ENCODE measurements at places on chromosomes 7 and 10.
A peak's percentile ranks its signal among the peaks of the same experiment; 100 is the strongest.

DNA sequence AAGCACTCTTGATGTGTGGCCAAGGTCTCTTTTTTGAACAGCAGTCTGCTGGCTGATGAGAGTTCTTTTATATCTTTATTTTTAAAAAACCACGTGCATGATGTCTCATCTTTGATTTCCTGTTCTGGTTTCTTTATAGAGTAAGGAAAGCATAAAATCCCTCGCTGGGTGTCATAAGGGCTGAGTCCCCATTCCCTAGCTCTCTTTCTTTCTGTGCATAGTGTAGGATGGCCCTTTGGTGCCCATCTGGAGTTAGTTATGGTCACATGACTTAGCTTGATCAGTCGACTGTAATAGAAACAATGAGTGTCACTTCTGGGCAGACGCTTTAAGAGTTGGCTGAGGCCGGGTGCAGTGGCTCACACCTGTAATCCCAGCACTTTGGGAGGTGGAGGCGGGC, 38.5 kb downstream of the GHRHR start:
- DNase-seq: no peak

DNA sequence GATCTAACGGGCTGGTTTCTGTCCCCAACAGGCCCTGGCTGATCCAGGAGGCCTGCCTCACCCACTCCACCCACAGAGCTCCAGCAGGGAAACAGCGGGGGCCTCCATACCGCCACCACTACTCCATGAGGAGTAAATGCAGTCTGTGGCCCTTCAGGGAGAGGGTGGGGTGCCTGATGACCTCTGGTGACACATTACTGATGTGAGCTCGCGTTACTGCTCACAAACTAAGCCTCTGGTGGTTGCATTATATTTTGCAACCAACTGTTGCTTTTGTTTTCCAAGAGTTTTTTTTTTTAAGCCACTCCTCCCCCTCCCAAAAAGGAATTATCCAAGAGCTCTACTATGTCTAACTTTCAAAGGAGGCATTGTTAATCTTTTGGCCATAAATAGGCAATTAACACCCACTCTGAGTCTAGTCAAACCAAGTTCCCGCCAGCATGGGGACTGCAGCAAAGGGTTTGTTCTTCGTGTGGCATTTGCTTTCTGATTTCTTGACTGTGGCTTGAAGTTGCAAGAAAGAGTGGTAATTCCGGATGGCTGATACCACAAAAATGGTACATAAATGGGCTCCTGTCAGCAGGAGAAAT, 72.6 kb downstream of the FAM53B start:
- peak; percentile 23 for DNase-seq

DNA sequence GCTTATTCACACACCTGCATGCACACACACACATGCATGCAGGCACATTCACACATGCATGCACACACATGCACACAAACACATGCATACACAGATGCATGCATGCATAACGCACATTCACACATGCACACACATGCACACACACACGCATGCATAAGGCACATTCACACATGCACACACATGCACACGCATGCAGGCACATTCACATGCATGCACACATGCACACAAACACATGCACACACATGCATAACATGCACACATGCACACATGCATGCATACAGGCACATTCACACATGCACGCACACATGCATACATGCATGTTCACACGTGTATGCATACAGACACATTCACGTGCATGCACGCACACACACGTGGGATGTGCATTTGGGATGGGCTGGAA, 165.8 kb downstream of the PAXIP1 start:
- no peak for DNase-seq

- DNase-seq: no peak
Observed at GRCh38 chr10:8921568-8921967, 867.1 kb downstream of the GATA3 start.

DNA sequence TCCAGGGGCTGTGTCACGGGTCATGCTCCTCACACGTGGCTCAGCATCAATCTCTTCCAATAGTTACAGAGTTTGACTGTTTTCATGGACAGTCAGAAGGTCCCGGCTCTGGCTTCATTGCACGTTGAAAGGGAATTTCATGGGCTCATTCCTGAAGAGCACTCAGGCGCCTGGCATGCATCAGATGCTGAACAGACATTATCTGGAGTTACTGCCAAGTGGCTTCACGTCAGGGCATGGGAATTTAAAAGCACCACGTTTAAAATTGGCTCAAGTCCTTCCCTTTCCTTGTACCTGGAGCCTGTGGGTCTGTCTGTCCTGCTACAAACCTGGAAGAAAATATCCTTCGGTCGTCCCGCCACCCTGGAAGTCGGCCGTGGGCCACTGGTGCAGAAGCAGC, 50.4 kb downstream of the CFAP46 start:
- DNase-seq: no peak

DNA sequence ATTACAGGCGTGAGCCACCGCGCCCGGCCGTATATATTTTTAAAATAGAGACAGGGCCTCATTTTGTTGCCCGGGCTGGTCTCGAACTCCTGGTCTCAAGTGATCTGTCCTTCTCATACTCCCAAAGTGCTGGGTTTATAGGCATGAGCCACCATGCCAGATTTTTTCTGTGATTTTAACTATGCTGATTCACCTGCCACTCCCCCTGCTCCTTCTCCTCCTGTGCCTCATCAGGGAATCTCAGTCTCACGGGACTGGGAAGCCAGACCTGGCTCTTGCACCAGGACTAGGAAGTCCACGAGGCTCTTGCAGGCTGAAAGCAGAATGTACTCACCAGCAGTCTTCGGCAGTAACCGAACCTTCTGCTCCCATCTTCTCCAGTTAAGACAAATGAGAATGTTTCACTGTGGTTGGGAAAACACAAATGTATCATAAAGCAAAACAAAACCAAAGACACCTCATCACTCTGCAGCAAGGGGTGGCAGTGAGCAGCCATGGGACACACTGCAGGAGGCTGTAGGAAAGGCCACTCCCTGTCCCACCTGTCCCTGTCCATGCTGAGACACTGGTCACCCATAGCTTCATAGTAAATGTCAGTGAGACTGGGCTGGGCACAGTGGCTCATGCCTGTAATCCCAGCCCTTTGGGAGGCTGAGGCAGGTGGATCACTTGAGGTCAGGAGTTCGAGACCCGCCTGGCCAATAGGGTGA, 78.7 kb upstream of the MKRN1 start:
- DNase-seq: no peak

DNA sequence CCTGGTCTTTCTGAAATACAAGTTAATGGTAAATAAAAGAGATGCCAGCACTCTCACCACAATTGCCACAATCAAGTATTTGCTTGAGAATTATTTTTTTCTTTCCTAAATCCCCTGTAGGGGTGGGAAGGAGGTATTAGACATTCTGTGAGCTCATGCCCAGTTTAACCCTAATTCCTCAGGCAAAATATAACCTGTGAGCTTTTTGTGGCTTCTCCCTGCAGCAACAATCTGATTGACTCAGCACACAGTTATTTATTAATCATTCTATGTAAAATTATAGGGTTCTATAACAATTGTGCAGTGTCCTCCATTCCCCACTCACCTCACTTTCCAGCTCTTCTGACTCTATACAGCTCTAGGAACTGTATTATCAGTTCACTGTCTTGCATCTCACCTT, 66.3 kb downstream of the GLI3 start:
- no peak for DNase-seq

- peak; percentile 58 for DNase-seq
Observed at GRCh38 chr10:63446716-63447440, 18.9 kb downstream of the JMJD1C start.

DNA sequence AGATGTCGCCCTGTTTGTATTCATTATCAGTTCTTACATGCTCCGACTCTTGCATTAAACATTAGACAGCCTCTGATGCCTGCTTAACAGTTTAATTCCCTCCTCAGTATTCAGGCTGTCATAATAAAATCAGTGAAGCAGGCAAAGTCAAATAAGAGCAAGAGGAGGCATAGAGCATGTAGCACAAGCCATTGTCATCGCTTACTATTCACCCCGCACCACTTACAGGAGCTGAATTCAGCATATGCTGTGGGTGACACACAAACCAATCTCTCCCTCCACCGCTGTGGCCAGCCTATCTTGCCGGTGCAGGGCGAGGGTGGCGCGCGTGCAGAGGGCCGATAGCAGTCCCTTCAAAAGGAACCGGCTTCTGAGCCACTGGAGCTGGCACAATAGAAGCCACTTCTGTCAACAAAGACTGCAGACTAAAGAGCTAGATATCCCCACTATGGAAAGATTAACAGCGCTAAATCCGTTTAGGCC, 433.2 kb upstream of the MGMT start:
- DNase-seq: no peak

Measured in choroid plexus epithelial cell (primary cell).